ENCODE measurements at places on chromosomes 5 and 9.

DNA sequence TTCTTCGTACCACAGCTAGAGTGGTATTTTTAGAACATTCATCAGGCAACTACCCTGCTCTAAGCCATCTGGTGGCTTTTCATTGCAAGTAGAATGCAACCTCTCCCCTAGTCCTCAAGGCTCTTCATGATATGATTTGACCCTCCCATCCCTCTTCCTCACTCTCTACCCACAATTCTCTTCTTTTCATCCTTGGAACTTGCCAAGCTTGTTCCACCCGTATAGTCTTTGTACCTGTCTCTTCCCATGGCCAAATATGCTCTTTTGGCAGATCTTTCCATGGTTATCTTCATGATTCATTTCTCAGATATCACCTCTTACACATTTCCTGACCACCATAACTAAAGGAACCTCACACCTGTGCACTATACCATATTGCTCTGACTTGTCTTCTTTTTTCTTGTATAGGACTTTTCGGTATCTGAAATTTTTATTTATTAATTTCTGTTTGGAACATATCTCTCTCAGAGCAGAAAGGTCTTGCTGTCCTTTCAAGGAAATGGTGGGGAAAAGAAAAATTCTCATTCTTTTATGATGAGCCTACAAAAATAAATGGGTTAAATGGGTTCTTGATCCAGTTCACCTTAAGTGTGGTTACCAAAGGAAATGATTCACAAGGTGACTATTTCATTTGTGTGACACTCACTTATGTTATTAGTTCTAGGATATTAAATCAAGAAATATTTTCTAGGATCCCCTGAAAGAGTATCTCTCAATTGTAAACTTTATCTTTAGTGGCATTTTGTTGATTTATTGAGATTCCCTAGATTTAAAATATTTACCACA is 3.7 kb upstream of the CD274 start:
- no peak for DNase-seq

DNA sequence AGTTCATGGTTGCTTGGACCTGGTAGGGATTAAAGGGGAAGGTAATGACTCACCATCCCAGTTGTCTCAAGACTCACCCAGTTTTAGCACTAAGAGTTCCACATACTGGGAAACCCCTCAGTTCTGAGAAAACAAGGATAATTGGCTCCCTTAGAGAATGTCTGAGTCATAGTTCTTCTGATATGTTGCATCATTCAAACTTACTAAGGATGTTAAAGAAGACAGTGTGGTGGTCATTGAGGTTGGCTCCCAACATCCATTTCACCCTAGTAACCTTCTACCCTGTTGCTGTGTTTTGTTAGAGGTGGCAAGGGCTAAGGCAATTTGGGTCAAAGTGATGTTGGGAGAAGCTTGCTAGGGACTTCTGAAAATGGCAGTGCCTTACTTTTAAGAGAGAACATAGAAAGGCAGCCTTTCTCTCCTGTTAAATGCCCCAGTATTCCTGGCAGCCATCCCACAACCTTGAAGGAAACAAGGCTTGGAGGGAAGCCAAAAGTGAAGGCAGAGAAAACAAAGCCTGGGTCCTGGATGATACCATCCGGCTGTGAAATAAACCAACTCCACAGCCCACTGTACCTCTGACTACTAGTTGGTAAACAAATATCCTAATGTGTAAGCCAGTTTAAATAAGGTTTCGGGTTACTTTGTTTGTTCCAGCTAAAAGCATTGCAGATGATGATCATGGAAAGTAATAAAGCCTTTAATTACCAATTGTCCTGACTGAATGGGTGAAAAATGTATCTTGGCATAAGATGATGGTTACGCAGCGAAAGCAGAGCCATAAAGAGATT is 80.4 kb upstream of the ADAMTSL1 start:
- DNase-seq: no peak

GRCh38 chr5:1268056-1268455 is 26.8 kb downstream of the TERT start:
- no peak for DNase-seq

GRCh38 chr9:124210697-124211096 is 47.1 kb upstream of the NEK6 start:
- DNase-seq: no peak

DNA sequence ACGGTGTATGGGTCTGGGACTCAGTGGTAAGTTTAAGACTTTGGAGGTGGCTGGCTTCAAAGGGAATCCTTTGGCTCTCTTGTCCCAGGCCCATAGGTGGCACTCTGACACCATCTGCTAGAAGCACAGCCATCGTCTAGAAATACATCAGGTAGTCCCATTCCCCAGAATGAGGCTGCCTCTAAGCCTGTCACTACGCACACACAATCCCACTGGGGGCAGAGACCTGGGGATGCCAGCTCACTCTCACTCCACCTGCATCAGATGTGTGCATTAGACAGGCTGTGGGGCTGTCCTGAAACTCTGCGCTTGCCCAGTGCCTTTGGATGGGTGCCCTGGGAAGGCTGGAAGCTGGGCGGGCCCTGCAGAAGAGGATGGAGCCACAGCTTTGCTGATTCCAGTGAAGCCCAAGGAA is 127.5 kb upstream of the PANK3 start:
- no peak for DNase-seq

GRCh38 chr9:91296354-91296753 is 65.4 kb downstream of the AUH start:
- DNase-seq: no peak
